ENCODE measurements at places on chromosomes 11 and 22. TPM values are rescaled to one million over a fixed set of nuclear protein-coding genes. Genes with fewer than 3 reads are reported as not detected.
A peak's percentile ranks its signal among the peaks of the same experiment; 100 is the strongest.

MFRP gene
- not detected for total RNA-seq

DNA sequence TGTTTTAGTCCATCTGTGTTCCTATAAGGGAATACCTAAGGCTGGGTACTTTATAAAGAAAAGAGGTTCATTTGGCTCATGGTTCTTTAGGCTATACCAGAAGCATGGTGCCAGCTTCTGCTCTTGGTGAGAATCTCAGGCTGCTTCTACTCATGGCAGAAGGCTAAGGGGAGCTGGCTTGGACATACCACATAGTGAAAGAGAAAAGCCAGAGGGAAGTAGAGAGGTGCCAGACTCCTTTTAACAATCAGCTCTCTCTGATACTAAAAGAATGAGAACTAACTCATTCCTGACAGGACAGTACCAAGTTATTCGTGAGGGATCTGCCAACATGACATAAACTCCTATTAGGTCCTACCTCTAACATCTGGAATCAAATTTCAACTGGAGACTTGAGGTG is 1250.2 kb upstream of the CNTN5 start:
- no peak for DNase-seq

GRCh38 chr11:64864473-64865285 is 13.7 kb downstream of the EHD1 start:
- DNase-seq = no peak

H19 gene
- 78.8 TPM for total RNA-seq

GRCh38 chr22:23836692-23837495 is 1.9 kb downstream of the DERL3 start:
- DNase-seq = no peak

FOSL1 gene
- 46.5 TPM for total RNA-seq

GRCh38 chr11:71255323-71255722 is 2.9 kb upstream of the SHANK2 start:
- no peak for DNase-seq

DNA sequence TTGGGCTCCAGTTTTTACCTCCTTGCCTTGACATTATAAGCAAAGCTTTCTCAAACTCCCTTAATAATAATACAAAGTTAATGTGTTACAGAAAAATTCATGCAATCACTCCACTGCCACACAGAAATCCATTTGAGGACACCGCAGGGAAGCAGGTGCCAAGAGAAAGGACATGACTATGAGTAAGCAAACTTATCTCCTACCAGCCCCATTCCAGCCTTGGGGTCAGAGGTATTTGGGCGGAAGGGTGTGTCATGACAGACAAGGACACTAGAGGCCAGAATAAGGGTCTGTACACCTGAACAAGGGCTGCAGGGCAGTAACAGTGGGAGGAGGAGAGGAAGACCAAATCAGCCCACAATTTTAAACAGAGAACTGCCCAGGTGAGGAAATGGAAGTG is 5.9 kb downstream of the GNG3 start:
- DNase-seq = no peak

KCNJ1 gene
- not detected for total RNA-seq

DNA sequence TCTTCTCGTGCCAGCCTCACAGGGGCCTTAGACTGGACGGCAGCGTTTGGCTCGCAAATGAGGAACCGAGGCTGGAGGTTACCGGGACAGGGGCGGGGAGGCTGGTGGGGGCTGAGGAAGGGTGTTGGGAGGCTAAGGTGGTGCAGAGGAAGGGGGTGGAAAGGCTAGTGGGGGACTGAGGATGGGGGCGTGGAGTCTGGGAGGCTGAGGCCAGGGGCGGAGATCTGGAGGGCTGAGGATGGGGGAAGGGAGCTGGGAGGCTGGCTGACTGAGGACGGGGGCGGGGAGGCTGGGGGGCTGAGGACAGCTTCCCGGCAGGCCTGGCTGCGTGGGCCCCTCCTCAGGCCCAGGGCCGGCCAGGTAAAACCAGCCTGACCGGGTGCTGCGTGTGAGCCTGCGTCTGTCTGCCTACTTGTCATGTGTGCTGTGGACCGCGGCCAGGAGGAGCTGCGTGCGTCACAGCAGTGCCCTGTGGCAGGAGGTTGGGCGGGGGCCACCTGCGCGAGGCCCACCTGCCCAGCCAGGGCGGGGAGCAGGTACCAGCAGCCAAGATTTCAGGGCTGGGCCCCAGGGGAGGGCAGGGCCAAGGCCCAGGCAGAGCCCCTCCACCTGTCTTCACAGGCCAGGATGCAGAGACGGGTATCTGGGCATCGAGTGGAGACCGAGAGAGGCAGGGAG is 9.4 kb upstream of the PIM3 start:
- peak; percentile 52 for DNase-seq

- no peak for DNase-seq
Observed at GRCh38 chr11:70579316-70579955, 181.1 kb downstream of the CTTN start.

- no peak for DNase-seq
Observed at GRCh38 chr11:78807351-78807750, 232.7 kb upstream of the NARS2 start.

SLC22A12 gene
- not detected for total RNA-seq

OR52R1 gene
- total RNA-seq = not detected

SPATA19 gene
- total RNA-seq = not detected

ADORA2A gene
- total RNA-seq = 0.46 TPM

- no peak for DNase-seq
Observed at GRCh38 chr11:61961570-61962212, 5.7 kb downstream of the FTH1 start.

- DNase-seq = no peak
Observed at GRCh38 chr11:115145324-115145723, 358.9 kb downstream of the CADM1 start.

GRCh38 chr22:47230251-47230650 is 467.8 kb downstream of the TBC1D22A start:
- no peak for DNase-seq

ABCC8 gene
- total RNA-seq = not detected

GRCh38 chr11:23947883-23948282 is 549.0 kb upstream of the LUZP2 start:
- DNase-seq = no peak

Measured in kidney epithelial cell (primary cell).